ENCODE measurements at places on chromosomes 6 and 20.

GRCh38 chr6:4805553-4806336, 29.5 kb downstream of the CDYL start:
- peak; percentile 61 for DNase-seq

GRCh38 chr6:4969609-4970285, 34.1 kb downstream of the RPP40 start:
- DNase-seq = no peak

DNA sequence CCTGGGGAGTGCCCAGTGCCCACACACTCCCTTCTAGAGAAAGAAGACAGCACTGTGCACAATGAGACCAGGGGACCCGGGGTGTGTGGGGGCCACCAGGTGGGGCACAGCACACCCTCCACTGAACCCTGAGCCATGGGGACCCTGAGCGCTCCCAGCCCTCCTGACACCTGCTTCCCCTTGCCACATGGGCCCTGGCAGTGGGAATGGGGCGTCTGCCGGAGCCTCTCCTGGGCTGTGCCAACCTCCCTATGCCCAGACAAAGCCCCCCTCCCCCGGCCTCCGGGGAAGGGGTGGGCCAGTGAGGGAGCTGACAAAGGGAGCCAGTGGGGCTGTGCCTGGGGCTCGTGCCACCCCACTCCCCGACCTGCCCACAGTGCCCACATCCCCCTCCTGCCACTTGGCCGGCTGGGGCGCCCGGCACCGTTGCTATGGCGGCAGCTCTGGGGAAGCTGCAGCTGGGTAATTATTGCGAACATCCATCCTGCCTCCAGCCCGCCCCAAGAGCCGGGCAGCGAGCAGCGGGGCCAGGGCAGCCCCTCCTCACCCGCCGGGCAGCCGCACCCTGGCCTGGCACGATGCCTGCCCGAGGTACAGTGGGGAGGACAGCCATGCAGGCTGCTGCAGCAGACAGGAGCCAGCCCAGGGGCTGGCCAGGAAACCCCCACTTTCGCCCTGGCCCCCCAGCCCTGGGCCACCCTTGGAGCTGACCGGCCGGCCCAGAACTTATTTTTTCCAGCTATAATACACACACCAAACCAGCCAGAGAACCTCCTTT, 41.9 kb upstream of the NOL4L start:
- DNase-seq = peak; percentile 71

GRCh38 chr6:129419324-129419723, 290.7 kb downstream of the ARHGAP18 start:
- DNase-seq = no peak

DNA sequence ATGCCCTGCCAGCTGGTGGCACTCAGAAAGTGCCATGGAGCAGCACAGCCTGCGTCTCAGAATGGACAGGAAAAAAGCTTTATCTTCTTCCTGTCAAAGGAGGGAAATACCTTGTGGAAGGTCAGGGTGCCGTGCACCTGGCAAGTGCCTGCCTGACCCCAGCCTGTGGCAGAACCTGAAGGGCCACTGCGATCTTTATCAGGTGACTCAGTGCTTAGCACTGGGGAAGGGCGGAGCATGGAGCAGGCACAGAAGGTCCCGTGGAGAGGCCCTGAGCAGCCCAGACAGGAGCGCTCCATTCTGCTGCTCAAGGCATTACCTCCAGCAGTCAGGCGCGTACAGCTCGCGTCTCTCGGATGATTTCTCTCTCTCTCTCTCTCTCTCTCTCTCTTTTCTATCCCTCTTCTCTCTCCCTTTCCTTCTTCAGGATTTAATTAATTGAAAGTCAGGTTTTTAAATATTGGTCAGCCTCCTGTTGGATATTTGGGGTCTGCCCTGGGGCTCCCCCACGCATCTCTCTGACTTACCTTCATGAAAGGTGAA, 31.7 kb downstream of the FOXC1 start:
- DNase-seq = no peak

Data from right forelimb (tissue), 1 donor.